ENCODE measurements at places on chromosomes 3 and 15. TPM values are rescaled to one million over a fixed set of nuclear protein-coding genes. Genes with fewer than 3 reads are reported as not detected.

PLA1A gene
- 0.12 TPM for polyA plus RNA-seq

XCR1 gene
- not detected for polyA plus RNA-seq

GOLGA6B gene
- not detected for polyA plus RNA-seq

NAALADL2 gene
- 0.08 TPM for polyA plus RNA-seq

PATL2 gene
- polyA plus RNA-seq, result 0.12 TPM

RPL32 gene
- polyA plus RNA-seq, result 2,167 TPM

MYL3 gene
- not detected for polyA plus RNA-seq

LDHAL6B gene
- polyA plus RNA-seq, result not detected

DNA sequence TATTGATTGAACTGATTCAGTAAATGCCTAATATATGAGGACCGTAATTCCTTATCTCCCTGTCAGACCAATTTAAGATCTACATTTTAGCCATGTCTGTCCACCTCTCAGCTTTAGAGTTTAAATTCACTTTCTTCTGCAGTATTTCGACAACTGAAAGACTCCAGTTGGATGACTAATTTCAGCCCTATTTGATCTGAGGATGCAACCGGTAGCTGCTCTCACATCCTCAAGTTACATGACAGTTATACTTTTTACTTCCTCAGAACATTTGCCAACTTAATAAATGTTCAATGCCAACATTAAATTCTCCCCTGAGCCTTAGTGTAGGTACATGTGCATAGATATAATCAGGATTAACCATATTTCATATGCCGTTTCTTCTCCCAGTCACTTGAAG is 2.5 kb upstream of the HHLA2 start:
- no peak for DNase-seq

- DNase-seq, result no peak
Measured at GRCh38 chr15:41825572-41826535, 2.0 kb upstream of the JMJD7 start.

DNA sequence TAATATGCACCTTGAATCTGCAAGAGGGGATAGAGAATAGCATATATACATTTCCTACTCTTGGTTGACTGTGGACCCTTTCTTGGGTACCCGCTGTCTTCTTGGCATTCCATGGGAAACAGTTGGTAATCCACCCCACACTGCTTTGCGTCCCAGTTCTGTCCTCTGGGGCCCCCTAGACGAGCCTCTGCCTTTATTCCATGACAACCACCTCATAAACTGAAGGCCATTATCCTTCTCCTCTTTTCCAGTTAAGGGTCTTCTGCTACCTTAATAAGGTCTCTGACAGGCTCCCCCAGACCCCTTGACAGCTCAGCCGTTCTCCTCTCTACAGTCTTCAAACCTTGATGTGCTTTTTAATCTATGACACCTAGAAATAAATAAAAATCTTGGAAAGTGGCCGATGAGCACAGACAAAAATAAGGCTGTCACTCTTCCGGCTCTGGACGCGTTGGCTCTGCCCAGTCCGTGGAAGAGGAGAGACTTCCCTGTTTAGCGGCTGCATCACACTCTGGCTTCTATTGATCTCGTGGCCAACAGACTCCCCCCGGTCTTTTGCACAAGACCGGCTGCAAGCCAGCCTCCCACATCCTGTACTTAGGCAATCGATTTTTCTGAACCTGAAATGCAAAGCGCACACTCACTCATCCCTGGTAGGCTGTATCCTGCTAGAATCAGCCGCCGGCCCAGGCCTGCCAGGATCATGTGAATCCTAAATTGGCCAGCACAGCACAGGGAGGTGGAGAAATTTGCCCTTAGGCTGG is 251.0 kb upstream of the TLE3 start:
- no peak for DNase-seq

GRCh38 chr3:78165876-78166275 is 1126.0 kb downstream of the ROBO2 start:
- no peak for DNase-seq

DNA sequence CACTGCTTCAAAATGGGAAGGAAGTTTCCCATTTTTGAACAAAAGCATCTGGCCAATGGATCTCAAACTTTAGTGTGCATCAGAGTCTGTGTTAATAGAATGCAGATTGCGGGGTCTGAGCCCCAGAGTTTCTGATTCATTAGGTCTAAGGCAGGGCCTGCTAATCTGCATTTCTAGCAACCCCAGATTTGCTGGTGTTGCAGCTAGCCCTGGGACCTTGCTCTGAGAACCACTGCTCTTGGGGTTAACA is 30.7 kb upstream of the USP3 start:
- no peak for DNase-seq

DNA sequence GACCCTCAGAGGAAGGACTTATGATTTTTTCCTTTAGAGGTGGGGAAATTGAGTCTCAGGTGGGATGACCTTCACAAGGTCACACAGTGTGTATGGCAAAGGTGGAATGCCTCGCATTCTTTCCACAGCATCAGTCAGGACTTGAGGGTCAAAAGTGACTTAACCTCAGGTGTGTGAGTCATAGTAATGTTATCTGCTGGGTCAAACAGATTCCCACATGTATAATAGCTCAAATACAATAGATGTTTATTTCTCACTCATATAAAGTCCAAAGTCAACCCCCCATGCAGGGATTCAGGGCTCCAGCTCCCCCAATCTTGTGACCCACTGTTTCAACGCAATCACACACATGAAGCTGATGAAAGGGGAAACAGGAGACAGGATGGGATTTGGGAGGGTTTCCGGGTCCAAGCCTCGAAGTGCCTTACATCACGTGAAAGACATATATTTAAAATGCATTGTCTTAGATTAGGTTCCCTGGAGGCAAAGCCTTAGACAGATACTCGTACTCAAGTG is 34.0 kb upstream of the CCDC174 start:
- DNase-seq, result no peak

DNA sequence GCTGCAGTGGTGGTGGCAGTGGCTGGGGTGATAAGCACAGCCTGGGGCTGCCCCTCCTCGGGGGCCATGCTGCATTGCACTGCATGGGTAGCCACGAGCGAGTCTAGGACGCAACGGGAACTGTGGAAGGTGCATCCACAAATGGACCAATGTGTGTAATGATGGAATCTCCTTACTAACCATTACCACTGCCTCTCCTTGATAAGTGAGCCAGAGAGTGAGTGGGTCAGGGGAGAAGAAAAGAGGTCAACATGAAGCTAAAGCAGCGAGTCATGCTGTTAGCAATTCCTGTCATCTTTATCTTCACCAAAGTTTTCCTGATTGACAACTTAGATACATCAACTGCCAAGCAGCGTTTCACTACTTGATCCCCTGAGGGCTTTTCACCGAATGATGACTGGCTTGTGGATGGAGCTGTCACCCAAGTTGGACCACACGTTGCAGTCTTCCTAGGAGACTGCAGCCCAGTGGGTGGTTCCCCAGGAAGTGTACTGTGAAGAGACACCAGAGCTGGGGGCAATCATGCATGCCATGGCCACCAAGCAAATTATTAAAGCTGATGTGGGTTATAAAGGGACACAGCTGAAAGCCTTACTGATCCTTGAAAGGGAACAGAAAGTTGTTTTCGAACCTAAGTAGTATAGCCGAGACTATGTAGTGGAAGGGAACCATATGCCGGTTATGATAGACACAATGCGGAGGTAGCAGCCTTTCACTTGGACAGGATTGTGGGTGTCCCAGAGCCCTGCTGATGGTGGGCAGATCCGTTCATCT is 20.6 kb downstream of the SAMD7 start:
- no peak for DNase-seq

DNA sequence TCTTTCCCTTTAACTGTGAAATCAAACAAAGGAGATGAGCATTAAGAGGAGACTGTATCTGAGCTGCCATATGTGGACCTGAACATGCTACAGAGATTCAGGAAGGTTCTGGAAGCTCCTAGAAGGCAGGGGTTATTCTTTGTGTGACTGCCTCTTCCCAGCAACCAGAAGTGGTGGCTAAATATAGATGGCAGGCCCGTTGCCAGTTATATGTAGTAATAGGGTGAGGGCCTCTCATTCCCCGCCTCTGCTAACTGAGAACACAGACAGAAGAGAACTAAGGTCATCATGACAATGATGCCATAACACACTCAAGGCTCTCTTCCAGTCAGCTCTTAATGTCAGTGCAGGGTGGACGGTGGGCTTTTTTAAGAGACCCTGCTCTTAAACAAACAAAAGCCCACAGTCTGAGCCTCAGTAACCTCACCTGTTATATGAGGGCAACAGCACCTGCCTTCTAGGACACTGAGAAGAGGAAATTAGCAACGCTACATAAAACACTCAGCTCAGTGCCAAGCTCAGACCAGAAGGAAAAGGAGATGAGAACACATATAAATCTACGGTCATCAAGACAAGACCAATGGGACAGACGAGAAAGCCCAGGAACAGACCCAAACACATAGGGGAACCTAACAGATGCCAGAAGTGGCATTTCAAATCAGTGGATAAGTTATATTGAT is 22.3 kb downstream of the CFAP92 start:
- DNase-seq, result no peak

DNA sequence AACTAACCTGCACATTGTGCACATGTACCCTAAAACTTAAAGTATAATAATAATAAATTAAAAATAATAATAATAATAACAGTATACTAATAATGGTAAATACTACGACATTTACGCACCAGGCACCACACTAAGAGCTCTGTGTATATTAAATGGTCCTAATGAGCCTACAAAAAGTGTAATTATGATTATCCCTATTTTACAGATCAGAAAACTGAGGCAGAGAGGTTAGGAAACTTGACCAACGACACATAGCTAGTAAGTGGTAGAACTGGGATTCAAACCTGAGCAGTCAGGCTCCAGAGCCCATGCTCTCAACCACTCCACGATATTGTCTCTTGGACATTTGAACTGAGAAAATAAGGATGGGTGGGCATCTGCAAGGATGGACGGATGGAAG is 15.0 kb downstream of the KIF7 start:
- DNase-seq, result no peak

- no peak for DNase-seq
Measured at GRCh38 chr3:74535281-74535680, 79.2 kb downstream of the CNTN3 start.

DNA sequence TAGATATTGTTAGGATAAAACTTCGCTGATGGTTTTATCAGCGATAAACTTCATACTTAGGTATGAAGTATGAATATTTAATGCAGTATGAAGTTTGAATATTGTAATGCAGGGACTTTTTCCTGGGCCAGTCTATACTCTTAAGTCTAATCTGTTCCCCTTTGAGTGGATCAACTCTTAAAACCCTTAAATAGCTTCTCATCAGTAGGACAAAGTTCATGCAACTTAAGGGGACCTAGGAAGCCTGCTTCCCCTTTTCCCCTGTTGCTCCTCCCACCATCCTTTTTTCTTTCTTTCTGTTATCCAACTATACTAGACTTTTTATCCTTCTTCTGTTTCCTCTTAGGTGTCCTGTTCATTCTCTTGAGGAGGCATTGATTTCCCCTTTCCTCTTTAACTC is 78.7 kb downstream of the MITF start:
- DNase-seq, result no peak

GRCh38 chr3:196120291-196120951 is 38.5 kb upstream of the TFRC start:
- no peak for DNase-seq

GRCh38 chr3:151900460-151900859 is 27.0 kb downstream of the SUCNR1 start:
- no peak for DNase-seq

- DNase-seq, result no peak
Measured at GRCh38 chr15:95292785-95293450, 1037.6 kb upstream of the NR2F2 start.

- no peak for DNase-seq
Measured at GRCh38 chr3:65497846-65498245, 540.9 kb downstream of the MAGI1 start.

- no peak for DNase-seq
Measured at GRCh38 chr3:130465521-130465920, 51.5 kb upstream of the COL6A6 start.

- no peak for DNase-seq
Measured at GRCh38 chr3:128494367-128494650, 1.3 kb upstream of the GATA2 start.

DNA sequence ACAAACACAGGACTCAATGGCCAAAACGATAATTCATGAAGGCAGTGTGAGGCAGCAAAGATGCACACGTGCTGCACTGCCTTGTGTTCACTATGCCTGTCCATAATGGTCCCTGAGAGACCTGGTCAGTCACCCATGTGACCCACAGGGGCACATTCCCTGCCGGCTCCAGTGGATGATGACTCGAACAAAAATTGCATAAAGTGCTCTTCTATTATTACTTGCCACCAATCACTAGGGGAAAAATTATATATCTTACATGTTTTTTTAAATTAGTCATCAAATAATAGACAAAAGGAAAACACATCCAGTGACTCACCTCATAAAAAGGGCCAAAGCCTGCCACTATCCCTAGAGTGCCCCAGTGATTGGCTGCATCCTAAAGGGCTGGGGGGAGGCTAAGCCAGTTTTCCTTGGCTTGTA is 47.5 kb downstream of the UBP1 start:
- peak; percentile 81 for DNase-seq

- no peak for DNase-seq
Measured at GRCh38 chr3:184584464-184584891, 22.9 kb downstream of the EPHB3 start.

- DNase-seq, result no peak
Measured at GRCh38 chr3:45776611-45777010, 19.7 kb downstream of the SLC6A20 start.

- peak; percentile 26 for DNase-seq
Measured at GRCh38 chr3:125651244-125651643, 55.9 kb upstream of the OSBPL11 start.

- DNase-seq, result no peak
Measured at GRCh38 chr3:195045481-195046210, 225.3 kb downstream of the XXYLT1 start.

DNA sequence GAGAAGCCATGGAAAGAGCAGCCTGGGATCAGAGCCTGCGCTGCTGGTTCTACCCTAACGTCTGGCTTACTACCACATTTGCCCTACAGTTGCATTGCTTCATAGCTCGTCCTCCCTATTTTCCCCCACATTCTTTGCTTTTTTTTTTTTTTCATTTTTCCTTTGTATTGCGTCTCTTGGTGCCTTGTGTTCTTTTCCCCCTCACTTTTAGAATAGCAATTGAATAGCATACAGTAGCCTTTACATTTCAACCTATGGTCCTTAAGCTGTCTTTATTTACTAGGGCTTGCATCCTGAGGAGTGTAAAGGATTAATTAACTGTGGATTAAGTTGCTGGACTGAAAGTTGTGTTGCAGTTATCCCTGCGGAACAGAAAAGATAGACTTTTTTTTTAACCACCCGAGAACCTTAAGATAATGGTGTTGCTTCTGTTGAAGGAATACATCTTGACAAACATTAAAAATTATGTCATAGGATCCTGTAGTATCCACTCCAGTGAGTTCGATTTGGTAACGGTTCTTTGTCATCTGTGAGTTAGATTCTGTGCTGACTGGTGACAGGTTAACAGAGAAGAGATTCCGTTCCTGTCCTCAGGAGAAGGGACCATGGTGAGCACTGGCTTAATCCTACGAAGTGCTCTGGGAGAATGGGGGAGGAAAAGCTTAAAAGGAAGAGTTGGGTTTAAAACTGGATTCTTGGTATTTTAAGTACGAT is 417.4 kb upstream of the NAALADL2 start:
- no peak for DNase-seq

Data from A549 (cell line).